ENCODE measurements at places on chromosomes 1 and 21.

DNA sequence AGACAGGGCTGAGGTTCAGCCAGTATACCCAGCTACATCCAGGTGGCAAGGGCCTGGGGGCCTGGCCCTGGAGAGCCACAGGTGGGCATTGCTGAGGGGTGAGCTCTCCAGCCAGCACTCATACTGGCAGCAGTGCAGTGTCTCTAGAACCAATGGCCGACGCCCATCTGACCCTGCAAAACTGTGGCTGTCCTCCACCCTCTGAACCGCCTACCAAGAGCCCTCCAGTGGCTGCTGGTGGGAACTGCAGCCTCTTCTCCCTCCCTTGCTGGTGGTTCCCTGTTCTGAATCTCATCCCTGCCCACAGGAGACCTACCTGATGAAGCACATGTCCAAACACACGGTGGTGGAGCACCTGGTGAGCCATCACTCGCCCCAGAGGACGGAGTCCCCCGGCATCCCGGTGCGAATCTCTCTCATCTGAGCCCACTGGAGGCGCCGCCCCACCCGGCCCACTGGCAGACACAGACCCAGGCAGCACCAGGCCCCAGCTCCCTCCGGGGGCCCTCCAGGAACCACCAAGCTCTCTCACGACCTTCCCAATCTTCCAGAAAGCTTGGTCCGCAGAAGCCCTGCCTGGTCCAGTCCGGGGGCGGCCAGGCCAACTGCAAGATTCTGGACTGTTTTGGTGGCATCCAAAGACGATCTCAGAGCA lies 22.1 kb downstream of the A3GALT2 start:
- peak; percentile 14 for DNase-seq

DNA sequence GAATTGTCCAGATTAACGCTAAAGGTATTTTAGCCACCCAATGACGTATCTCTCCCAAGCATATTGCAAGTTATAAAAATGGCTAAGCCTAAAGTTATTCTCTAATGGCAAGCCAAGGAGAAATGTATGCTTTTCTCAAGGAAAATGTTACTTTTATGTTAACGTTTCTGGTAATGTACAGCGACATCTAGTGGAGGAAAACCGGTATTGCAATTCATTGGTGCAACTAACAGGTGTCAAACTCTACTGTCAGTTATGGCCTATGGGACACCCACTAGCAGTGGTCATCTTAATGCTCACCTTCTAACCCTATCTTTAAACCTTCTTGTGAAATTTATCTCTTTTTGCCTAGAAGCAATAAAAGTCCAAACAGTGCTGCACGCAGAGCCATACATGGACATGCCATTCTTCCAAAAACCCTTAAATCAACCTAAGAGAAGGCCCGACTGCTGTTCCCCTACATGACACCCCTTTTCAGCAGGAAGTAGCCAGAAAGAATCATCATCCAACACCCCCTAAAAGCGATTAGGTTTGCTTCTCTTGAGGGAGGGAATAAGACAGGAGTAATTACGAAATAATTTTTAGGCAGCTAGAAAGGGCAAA lies 68.7 kb upstream of the LRIF1 start:
- DNase-seq = peak; percentile 37

- DNase-seq = no peak
Measured at GRCh38 chr1:71533950-71534349, 453.1 kb upstream of the ZRANB2 start.

GRCh38 chr21:38819719-38820159 lies 14.0 kb downstream of the ETS2 start:
- no peak for DNase-seq

- DNase-seq = no peak
Measured at GRCh38 chr1:195941795-195942194, 666.4 kb downstream of the KCNT2 start.

- no peak for DNase-seq
Measured at GRCh38 chr1:16980473-16981268, at the start of gene MFAP2. TSS of gene MFAP2 (minus strand) at chr1:16980620. CDS start at chr1:16978273, 2,347 bp downstream.

DNA sequence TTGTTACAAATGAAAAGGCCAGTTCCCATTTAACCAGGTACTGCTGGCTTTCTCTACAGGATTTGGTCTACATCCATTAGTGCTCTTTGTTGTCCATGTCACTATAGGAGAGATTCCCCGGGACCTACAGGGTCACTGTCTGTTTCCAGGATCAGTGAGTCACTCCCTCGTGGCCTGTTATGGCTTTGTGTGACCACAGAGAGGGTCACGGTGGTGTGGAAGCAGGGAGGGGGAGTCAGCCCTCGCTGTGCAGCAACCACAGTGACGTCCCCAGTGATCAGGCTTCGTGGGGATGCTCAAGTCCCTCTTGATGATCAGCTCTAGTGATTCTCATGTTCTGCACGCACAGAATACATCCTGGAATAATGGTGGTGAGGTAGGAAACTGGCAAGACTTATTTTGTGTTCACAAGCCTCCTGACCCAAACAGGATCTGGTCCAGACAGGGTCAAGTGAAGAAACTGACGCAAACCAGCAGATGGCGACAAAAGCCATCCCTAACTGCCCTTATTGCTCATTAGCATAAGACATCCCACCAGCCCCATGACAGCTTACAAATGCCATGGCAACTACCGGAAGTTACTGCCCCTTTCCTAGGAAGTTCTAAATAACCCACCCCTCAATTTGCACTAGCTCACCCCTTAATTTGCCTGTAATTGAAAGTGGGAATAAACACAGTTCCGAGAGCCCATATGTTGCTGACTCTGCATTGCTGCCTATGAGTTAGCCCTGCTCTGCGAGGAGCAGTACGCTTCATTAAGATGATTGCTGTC lies 98.5 kb downstream of the DISC1 start:
- DNase-seq = no peak

DNA sequence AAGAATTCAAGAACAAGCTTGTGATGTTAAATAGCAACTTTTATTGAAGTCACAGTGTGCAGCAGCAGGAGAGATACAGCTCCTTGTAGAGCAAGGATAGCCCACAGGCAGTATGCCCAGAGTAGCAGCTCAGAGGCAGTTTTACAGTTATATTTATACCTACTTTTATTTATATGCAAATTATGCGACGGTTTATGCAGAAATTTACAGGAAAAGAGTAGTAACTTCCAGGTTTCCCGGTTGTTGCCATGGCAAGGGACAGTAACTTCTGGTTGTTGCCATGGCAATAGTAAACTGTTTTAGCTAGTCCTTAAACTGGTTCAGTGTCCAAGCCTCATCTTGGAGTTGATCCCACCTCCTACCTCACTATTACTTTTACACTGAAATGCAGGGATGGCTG lies 344.6 kb upstream of the LYPLAL1 start:
- DNase-seq = no peak

- no peak for DNase-seq
Measured at GRCh38 chr1:21779613-21780521, 3.1 kb downstream of the USP48 start.

GRCh38 chr1:70866542-70867264 lies 180.9 kb downstream of the PTGER3 start:
- no peak for DNase-seq

- no peak for DNase-seq
Measured at GRCh38 chr1:213231795-213232231, 180.8 kb downstream of the RPS6KC1 start.

GRCh38 chr21:37040212-37040611 lies 32.7 kb downstream of the PIGP start:
- DNase-seq = no peak

GRCh38 chr1:151639466-151639865 lies 27.6 kb downstream of the SNX27 start:
- DNase-seq = no peak

GRCh38 chr1:18384471-18384870 lies 96.3 kb upstream of the KLHDC7A start:
- no peak for DNase-seq

DNA sequence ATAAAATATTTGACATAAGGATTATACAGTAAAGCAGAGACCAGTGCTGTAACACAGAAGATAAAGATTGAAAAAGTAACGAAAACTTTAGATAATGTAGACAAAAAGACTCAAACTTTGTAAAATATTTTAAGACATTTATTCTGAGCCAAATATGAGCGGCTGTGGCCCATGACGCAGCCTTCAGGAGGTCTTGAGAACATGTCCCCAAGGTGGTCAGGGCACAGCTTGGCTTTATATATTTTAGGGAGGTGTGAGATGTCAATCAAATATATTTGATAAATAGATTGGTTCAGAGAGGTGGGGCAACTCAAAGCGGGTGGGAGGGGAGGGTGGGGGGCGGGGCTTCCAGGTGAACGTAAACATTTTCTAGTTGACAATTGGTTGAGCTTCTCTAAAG lies 81.2 kb downstream of the WDR4 start:
- no peak for DNase-seq

DNA sequence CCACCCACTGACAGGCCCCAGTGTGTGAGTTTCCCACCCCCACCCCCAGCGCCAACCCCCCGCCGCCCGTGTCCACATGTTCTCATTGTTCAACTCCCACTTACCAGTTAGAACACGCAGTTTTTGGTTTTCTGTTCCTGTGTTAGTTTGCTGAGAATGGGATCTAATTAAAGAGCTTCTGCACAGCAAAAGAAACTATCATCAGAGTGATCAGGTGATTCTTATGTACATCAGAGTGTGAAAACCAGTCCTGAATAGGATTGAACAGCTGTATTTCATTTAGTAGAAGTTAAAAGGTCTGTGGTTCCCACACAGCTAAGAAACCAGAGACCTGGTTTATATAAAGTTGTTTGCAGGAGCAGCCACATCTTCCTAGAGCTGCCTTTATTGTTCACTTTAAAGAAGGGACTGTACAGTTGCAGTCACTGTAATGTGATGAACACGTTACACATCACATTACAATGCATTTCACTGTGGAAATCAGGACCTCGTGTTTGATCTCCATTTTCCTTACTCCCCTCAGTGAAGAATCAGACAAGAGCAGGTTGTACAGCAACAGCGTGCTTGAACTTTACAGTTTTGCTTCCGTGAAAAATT lies 1.2 kb downstream of the GBP6 start:
- no peak for DNase-seq

DNA sequence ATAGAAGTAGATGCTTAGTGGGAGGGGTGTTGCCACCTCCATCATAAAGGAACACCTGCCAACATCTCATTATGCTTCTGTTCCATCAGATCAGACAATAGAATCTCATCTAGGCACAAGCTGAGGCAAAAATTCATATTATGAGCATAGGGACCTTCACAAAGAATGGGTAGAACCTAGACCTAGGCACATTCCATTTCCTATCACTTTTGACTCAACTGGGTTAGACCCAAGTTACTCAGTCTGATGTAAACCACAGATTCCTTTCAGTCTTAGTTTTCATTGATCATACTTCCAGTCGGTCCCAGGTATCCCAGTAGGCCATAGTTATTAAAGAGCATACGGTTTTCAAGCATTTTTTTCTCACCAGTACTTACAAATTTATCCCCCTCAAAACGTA lies 21.7 kb downstream of the XCL1 start:
- no peak for DNase-seq

DNA sequence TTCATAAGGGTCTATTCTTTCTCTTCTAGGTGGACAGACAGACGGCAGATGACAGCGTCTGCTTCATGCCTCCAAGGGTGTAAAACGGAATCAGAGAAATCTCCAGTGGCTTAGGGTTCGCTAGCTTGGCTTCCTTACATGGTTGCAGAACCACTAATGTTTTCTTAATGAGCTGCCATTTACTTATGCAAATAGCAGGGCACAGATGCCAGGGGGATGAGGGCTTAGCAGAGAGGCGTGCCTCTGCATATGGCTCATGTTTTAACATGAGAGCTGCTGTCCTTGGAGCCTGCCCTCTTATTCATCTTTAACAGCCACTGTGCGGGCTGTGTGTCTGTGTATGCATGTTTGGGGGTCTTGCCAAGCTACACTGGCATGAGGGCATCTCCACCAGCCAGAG lies 119.6 kb downstream of the IER5 start:
- DNase-seq = no peak

DNA sequence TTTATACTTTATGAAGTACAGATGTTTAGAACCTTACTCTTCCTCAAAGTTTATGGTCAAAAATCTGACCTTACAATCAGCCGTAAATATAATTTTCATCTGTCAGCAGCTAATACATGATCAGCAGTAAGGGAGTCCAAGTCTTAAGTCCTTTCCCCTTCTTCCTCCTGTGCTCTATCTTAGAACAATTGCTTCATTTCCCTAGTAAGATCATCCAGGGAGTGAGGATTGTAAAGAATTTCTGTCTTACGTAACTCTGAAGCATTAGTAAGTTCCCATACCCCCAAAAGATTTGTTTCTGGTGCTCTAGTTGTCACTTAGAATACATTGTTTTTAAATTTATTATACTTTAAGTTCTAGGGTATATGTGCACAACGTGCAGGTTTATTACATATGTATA lies 2.1 kb downstream of the SETDB1 start:
- no peak for DNase-seq

- no peak for DNase-seq
Measured at GRCh38 chr1:156643778-156644092, 1.8 kb downstream of the BCAN start.

DNA sequence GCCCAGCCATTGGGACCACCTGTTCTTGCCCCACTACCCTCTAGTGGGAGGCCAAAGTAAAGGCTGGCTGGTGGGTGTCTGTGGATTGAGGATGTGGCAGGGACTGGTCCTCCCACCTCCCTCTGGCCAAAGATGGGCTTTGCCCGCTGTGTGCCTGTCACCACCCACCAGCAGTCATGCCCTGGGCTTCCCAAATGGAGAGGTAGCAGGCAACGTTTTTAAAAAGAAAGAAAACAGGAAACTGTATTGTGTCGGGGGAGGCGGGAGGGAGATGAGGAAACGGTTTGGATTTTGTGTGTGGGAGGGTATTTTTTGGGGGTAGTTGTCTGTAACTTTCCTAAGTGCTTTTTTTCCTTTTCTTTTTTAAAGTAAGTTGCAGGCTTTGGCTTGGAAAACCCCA lies 30.1 kb downstream of the SZRD1 start:
- no peak for DNase-seq

GRCh38 chr21:46557469-46557868 lies 47.4 kb downstream of the S100B start:
- no peak for DNase-seq

DNA sequence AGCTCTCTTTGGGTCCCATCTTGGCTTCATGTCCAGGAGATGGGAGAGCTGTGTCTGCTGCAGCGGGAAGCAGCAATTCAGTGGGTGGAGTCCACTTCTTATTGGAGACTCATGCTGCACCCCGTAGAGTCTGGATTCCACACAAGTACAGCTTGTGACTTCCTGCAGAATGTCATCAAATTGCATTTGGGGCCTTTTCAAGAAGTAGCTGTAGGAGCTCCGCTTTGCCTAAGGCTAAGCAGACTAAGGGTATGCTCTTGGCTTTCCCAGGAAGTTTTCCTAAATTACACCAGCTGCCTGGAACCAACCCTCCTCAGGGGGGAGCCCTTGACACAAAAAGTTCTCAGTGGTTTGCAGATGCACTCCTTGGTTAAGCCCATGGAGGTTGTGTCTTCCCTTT lies 5.7 kb upstream of the MOB3C start:
- no peak for DNase-seq

DNA sequence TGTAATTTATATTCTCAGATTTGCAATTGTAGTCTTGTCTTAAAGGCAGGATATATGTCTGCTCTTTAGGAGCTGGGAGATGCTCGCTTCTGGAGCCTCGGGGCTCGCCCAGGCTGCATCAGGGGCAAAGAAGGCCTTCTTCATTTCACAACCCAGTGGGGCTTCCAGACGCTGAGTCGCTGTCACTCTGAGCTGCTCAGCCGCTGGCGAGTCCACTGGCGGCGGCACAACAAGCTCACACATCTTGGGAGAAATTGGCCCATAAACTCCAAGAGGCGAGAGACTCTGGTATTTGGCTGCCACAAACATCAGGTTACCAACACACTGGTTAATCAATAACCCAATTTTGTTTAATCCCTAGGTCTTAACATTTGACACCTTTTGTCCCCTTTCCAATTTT lies 216.6 kb downstream of the ATG4C start:
- DNase-seq = no peak

- DNase-seq = no peak
Measured at GRCh38 chr1:16053781-16054502, 10.4 kb downstream of the CLCNKB start.
